Activated CD4-positive, alpha-beta T cell treated with anti-CD3 and anti-CD28 coated beads for 4 hours (primary cell): ENCODE measurements at places on chromosomes 6 and 20.
A peak's percentile ranks its signal among the peaks of the same experiment; 100 is the strongest.

DNA sequence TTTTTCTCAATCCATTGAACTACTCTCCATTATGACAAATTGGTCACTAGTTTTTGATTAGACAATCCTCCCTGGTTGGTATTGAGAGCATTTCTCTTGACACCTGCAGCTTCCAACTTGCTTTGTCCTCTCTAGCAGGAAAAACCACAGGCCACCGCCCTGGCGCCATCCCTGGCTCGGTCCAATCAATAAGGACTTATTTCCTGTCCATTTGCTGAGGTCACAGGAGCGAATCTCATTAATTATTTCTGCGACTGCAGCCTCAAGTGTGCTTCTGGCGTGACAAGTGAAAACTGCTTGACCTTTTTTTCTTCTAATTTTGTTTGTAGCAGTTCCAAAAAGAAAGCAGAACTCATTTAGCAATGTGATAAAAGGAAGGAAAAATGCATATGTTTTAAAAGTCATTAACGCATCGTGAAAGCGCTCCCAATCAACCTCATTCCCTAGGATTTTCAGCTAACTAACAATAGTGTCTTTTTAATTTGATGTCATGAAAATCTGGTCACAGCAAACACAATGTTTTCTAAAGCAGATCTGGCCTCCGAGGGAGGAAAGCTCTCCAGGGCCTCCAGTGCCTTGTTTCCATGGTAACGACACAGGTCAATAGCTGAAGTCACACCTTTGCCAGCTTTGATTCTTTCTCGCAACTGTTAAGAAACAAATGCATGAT is 39.0 kb upstream of the BEND3 start:
- no peak for DNase-seq

- no peak for DNase-seq
These were observed 225.2 kb downstream of the SMOC2 start for GRCh38 chr6:168666170-168666569.

GRCh38 chr6:74734901-74735300 is 471.0 kb downstream of the COL12A1 start:
- DNase-seq, result no peak

GRCh38 chr6:79146421-79146820 is 68.4 kb upstream of the PHIP start:
- DNase-seq, result no peak

- no peak for DNase-seq
These were observed 129.3 kb downstream of the KLHL32 start for GRCh38 chr6:97053643-97054411.

DNA sequence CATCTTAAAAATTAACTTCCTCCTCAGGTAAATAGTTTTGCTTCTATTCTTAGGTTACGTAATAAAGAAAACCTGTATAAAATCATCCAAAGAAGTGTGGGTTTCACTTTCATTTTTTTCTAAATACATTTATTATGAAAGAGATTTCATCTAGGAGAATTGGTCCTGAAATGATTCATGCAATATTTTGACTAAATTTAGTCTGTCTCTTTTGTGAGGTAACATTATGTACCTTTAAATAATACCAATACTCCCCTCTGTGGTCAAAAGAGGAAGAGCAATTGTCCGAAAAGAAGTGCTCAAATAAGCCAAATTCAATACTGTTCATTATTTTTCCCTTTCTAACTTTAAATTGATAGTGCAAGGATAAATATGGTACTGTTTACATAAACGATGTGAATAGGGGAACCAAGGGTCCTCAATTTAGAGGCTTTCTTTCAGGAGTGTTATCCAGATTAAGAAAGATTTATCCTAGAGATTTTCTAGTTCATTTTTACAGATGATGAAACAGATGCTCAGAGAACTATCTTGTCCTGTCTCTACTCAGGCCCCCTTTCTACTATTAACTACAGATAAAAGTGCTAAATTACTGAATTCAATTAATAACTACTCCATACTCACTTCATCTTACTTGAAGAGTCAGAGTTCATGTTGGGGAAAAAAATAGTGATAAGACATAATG is 26.2 kb downstream of the CYP39A1 start:
- no peak for DNase-seq

- DNase-seq, result no peak
These were observed 2.8 kb downstream of the ZNF512B start for GRCh38 chr20:63966944-63967322.

GRCh38 chr6:125586074-125586473 is 163.4 kb upstream of the HEY2 start:
- DNase-seq, result no peak

- DNase-seq, result no peak
These were observed 14.6 kb upstream of the MRPS18A start for GRCh38 chr6:43702171-43702533.

DNA sequence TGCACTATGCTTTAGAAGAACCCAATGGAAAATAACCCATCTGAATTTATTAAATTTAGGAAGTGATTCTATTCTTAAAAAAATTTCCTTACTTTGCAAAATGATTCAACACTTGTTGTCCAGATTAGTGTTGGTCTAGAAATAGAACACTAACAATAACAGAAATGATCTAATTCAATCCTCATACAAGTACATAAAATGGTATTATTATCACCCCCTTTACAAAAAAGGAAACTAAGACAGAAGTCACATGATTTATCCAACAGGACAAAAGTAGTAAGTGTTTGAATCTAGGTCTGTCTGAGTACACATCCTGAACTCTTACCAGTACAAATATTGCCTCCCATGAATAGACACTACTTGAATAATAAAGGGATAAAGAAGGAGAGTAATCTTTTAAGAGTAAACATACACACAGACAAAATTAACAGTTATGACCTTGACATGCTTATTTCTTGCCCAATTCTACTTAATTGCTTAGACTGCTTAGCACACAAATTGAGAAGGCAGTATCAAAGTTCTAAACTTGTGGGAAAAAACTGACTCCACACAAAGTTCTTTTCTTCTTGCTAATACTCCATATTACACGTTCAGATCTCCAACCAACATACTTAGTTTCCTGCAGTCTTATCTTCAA is 195.4 kb upstream of the RUNX2 start:
- no peak for DNase-seq

DNA sequence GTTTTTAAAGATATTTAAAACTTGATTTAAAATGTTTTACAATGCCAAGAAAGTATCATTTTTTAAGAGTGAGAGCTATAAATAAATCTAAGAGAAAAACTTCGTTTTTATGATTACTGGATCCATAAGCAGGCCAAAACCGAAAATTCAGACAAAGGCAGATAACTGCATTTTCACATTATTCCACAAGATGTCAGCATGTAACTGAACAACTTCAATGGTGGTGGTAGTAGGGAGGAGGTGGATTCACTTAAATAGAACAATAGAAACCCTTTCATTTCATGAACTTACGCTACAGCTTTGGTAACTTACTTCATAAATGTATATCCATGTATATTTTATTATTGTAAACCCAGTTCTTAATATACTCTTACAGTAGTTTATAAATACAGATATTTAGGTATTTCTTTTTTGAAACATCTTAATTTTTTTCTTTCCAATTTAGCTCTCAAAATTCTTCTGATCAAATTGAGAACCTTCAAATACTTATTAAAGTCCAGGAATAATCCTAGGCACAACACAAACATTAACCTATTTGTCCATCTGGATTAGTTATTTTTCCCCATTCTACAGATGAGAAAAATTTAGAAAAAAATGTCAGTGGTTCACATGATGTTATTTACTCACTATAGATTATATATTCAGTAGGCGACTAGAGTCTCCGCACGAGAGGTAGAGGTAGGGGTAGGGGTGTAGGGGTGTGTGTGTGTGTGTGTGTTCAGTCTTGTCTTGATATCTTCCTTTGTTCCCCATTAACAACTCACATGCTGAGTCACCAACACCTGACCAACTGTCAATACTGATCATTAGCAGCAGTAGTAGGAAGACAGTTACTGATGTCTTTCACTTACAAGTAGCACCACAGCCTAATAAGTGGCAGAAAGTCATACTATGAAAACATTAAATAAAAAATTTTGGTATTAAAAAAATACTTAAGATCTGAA is 111.5 kb downstream of the ARHGAP18 start:
- peak; percentile 33 for DNase-seq

DNA sequence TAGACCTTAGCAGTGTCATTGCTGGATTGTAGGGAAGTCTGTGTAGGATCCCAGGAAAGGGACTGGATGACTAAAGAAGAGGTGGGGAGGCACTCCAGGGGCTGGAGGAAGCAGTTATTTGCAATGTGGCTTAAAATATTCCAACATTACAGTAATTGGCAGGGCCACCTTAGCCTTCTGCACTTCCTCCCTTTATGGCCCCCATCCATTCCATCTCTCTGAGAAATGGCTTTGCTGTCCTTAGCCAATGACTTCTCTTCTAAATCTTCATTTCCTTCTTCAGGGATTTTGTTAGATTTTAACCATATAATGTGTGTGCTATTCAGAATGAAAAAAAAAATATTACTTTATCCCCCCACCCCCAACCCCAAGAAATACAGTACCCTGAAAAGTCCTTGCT is 6.4 kb downstream of the ADGRF5 start:
- DNase-seq, result no peak

DNA sequence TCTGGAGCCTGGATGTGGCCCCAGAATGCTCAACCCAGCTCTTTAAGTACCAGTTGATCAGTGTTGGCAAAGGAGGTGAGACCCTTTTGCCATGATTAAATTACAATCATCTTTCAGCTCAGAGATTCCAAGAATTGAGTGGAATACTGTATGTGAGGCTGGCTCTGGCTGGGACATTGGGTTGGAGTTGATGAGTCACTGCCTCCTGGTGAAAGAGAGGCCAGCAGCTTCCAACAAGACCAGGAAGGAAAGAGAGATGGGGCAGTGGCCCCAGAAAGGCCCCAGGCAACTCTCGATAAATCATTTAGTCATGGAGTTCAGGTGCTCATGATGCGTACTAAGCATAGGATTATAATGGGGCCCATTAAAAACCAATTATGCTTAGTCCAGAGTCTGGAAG is 2.1 kb downstream of the TGM6 start:
- no peak for DNase-seq

DNA sequence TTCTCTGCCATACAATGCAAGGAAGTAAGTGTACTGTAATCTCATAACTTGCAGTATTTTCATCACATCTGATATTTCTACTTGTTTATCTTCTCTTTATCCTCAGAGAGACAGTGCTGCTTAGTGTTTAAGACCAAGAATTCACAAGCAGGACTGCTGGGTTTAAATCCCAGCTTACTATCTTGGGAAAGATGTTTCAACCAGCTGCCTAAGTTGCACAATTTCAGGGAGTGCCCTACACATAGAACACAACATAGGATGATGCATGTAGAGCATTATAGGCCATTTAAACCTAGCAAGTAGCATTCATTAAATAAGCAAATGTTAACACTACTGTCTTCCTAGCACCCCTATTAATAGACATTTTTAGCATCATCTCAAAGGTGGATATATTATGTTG is 205.2 kb upstream of the CEP162 start:
- no peak for DNase-seq

DNA sequence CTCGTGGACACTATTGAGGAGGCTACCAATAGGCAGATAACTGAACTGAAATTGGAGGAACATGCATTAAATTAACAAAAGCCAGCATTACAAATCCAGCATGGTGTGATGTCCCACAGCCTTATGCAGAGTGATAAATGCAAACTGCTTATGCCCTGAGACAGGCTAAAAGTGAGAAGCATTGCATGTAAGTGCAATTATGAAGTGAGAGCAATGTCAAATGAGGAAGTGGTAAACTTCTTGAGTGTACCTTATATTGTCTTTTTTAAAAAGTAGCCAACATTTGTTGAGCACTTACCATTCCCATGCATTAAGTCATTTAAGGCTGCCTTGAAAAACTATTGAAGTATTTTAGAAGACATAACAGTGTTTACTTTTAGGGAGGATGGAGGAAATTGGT is 212.2 kb downstream of the TBC1D7 start:
- no peak for DNase-seq

- DNase-seq, result no peak
These were observed 1.7 kb downstream of the HBS1L start for GRCh38 chr6:135052939-135053338.

GRCh38 chr6:114342826-114343781 is at the start of gene HS3ST5:
TSS of gene HS3ST5 (minus strand) at chr6:114343023. CDS start at chr6:114062845, 280,178 bp downstream.
- DNase-seq, result no peak

DNA sequence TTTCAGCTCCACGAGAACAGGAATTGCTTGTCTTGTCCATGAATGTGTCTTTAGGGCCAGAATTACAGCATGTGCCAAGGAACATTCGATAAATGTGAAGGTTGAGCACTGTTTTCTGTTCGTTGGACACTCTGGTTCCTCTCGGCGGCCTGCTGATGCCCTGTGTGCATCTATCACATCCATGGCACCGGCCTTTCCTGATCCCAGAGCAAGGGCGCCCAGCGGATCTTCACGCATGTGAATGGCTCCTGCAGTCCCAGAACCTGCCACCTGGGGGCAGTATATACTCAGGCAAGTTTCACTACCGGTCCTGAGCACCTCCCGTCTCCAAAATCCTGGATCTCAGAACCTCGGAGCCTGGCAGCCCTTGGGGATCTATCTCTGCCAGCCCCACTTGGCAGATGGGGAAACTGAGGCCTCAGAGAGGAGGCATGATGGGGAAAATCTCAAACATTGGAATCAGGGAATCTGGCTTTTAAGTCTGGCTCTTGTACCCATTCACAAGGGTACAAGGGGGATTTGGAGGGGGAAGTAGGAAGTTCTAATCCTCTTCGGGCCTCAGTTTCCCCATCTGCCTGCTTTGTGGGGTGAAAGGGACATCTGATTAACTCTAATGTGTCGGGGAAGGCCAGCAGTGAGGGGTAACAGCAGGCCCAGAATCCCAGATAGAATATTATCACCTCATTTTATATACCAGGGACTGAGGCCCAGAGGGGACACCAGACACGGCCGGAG is 4.3 kb upstream of the CEBPB start:
- DNase-seq, result peak; percentile 92

GRCh38 chr6:34475238-34475682 is 9.4 kb downstream of the PACSIN1 start:
- DNase-seq, result no peak

DNA sequence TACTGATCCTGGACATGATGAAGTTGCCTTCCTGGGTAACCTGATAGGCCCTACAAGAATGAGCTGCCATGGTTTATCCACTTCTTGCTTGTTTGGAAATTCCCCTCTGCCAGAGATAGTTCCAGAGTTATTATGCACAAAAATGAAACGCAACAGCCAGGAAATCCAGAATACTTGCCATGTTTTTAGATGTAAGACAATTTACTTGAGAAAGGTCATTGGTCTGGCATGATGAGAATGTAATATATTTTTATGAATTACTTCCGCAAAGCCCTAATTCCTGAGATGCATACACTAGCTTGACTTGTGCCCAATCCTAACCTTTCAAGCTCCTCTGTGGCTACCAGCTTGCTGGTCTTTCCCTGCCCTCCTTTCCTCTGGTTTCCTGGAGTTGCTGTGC is 27.9 kb upstream of the NT5E start:
- no peak for DNase-seq

DNA sequence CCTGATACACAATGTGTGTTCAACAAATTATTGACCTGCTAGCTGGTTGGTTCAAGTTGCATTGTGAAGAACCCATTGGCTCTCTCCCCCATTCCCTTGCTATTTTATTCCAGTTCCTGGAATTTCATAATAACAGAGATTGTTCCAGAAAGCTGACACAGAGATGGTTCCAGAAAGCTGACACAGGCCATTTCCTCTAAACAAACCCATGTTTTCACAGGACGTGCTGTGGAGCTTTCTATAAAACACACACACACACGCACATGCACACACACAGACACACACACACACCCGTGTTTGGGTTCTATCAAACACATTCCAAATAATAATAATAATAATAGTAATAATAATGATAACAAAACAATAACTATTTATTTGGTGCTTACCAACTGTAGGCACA is 259.1 kb downstream of the CLIC5 start:
- DNase-seq, result no peak

GRCh38 chr6:70040766-70041165 is 174.4 kb downstream of the COL19A1 start:
- no peak for DNase-seq

- no peak for DNase-seq
These were observed 17.3 kb upstream of the IBTK start for GRCh38 chr6:82264824-82265223.
